ENCODE measurements at places on chromosomes 16 and 17.

DNA sequence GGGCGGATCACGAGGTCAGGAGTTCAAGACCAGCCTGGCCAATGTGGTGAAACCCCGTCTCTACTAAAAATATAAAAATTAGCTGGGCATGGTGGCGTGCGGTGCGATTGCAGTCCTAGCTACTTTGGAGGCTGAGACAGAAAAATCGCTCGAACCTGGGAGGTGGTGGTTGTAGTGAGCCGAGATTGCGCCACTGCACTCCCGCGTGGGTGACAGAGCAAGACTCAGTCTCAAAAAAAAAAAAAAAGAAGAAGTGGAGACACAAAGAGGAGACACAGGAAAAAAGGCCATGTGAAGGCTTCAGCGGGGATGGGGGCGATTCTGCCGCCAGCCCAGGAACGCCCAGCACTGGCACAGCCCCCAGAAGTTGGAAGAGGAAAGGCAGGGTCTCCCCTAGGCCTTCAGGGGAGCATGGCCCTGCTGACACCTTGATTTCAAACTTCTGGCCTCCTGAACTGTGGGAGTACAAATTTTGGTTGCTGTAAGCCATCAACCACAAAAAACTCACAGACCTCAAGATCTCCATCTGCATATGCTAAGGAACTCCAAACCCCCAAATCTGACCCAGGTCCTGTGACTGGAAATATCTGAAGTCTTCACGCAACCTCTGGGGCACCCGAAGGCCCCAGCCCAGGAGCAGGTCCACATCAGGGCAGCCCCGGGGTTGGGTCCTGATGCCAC, 7.0 kb downstream of the SGSH start:
- DNase-seq: no peak

GRCh38 chr17:82107341-82107860, 9.4 kb upstream of the FASN start:
- no peak for DNase-seq

DNA sequence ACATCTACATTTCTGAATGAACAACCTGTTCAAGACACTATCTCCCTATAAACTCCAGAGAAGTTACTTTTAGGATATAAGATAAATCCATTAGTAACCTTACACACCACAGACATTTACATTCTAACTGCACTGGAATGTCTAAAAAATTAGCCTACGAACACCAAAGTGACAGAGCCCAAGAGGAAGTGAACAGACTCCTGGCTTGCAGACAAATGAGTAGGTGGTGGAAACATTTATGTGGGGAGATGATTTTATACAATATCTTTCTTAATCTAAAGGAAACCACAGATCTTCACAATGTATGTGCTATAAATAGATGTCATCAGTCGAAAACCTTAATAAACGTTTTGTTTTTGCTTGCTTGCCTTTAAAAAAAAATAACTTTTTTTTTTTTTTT, 18.8 kb downstream of the ZNF652 start:
- DNase-seq: no peak

DNA sequence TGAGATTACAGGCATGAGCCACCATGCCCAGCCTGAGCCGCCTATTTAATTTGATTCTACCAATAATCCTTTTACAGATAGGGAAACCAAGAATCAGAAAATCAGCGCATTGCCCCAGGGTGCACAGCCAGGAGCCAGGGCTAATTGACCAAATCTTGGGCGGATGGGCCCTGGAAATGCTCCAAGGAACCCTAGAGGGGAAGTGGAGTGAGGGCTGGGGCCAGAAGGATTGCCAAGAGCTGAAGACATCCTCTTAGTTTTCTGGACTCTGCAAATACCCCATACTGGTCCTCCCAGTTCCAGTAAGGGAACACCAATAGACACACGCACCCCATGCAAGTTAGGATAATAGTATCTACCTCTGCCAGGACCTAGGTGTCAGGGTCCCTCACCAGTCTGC, 3.8 kb downstream of the FHOD1 start:
- no peak for DNase-seq

DNA sequence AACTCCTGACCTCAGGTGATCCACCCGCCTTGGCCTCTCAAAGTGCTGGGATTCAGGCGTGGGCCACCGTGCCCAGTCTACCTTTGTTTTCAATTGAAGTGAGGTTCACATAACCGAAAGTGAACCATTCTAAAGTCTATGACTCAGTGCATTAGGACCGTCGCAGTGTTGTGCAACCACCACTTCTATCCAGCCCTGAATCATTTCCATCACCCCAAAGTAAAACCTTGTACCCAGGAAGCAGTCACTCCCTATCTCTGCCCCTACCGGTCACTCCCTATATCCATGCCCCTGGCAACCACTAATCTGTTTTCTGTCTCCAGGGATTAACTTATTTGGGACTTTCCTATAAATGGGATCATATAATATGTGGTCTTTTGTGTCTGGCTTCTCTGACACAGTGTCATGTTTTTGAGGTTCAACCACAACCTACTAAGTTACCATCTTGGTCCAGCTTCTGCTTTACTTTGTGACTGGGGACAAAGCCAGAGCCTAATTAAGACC, 28.3 kb upstream of the CDC42EP4 start:
- DNase-seq: no peak

DNA sequence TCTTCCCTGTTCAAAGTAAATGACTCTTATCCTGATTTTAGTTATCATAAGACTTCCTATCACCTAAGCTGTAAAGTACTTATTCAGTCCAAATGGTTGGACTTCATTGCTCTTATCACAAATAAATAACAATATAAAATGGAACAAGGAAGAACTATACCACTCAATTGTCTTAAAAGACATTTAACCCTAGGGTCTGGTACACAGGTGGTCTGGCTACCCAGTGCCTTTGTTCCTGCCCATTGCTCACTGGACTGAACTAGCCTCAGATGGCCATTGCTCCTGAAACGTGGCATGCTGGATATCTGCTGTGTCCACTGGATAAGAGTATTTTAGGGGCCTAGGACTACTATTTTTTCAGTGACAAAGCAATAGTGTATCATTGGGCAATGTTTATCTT, 574.3 kb upstream of the CA10 start:
- DNase-seq: no peak

DNA sequence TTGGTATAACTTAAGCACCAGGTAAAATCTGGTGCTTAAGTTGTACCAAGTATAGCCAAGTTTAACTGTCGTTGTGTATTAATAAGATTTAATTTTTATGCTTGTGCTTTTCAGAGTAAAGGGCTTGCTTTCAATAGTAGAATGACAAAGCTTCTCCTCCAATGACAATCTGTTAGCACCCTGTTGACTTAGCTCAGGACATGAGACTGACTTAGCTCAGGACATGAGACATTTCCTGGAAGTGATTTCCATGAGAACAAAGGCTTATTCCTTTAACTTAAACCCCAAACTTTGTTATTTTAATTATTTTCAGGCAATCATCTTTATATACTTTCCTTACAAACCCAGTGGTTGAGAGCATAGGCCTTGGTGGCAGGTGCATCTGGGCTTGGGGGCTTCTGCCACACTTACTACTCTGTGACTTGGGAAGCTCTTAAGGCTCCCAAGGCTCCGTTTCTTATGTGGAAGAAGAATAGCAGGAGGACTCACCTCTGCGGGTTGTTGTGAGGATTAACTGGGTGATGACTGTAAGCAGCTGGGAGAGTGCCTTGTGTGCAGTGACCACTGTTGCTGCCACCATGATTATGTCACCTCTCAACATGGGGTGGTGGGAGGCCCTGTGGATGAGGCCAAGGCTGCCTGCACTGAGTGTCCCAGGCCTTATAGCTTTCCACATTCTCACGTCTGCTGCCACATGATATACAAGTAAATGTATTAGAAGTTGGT, 59.4 kb upstream of the CMIP start:
- DNase-seq: no peak

- no peak for DNase-seq
These were observed 34.6 kb downstream of the CLEC16A start for GRCh38 chr16:10978871-10979446.

GRCh38 chr16:26149364-26150190, 457.8 kb downstream of the HS3ST4 start:
- no peak for DNase-seq

DNA sequence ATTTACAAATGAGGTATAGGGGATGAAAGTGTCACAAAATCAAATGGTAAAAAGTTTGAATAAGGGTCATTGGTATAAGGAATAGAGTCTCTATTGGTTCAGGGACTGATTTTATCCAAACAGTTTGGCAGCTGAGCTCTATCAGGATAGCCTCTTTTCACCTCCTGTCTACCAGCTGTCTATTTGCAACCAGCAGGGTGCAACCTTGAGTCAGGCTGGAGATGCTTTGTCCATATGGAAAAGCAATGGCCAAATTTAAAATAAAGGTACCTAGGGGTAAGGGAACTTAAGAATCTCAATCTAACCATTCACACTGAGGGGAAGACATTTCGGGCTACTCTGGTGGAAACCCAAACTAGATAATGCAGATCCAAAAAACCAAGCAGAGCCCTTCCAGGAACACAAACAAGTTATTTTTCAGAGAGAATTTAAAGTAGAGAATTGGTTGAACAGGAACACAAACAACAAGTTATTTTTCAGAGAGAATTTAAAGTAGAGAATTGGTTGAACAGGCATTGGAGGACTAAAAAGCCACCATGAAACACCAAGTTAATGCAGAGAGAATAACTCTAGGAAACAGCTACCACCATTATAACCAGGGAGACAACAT, 12.6 kb upstream of the CA10 start:
- no peak for DNase-seq

GRCh38 chr16:35011-35677, 18.3 kb downstream of the POLR3K start:
- no peak for DNase-seq

DNA sequence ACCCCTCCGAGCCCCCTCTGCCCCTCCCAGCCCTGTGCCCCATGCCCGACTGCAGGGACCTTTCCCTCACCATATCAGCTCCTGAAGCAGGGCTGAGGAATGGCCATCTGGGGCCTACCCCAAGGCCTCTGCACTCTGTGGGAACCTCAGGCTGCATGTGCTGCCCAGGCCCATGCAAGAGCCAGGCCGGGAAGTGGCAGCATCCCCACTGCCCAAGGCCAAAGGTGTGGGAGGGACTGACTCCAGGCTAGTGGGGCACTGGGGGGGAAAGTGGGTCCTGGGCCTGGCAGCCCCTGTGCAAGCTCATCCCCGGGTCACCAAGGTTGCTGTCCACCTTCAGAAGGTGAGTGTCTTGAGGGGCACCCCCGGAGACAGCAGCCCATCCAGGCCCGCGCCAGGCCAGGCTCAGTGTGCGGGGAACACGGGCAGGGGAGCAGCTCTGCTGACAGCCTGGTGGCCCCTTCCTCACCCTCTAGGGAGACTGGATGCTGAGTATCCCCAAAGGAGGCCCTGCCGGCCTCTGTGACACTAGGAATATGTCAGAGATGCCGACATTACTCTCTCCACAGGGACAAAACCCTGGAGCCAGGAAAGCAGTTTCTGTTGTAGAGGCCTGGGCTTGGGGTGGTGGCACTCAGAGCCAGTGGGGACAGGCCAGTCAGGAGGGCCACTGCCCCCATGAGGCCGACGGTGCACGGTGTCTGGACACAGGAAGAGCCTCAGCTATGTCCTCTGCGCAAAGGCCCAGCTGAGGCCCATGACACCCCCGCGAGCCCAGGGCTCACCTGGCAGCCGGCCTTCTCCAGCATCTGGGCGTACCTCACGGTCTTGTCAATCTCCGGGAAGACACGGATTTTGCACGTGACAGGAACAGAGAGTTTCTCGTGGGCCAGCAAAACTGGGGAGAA, 3.3 kb downstream of the DUS1L start:
- no peak for DNase-seq

GRCh38 chr16:11604783-11605563, 18.3 kb upstream of the LITAF start:
- no peak for DNase-seq

DNA sequence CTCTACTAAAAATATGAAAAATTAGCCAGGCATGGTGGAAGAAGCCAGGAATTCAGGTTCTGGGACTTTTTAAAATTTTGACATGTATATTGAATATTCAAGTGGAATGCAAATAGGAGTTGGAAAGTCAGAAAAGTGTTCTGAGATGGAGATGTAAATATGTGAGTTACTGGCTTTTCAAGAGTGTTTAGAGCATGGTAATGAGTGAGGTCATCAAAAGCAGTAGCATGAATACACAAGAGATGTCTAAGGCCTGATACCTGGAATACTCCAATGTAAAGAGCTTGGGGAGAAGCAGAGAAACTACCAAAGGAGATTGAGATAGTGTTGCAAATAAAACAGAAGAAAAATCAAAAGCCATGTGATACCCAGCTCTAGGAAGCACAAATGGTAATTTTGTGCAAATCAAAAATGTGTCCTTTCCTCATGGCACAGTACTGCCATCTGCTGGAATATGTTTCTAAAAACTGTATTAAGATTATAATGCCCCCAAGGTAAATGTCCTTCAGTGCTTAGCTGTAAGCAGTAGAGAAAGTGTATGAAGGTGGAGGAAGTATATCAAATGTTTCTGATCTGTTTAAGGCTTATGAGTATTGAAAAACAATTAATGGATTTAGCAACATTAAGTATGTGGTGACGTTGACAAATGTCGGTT, 908.4 kb downstream of the KCNJ18 start:
- no peak for DNase-seq

DNA sequence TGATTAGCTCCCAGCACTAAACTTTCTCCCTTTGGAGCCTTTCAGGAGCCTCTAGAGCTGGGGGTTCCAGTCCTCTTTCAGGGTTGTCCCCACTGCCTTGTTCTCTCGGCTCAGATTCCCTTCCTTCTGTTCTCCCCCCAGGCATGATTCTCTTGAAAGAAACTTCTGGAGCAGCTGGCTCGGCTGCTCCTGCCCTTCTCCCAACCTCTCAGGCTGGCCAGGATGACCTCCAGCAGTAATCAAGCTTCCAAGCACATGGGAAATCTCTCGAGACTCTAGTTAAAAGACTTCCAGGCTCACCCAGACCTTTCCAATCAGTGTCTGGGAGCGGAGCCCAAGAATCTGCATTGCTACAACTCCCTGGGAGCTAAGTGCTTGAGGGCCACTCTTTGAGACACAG, 3.6 kb downstream of the SDK2 start:
- DNase-seq: no peak

- DNase-seq: no peak
These were observed 277.2 kb upstream of the RBFOX1 start for GRCh38 chr16:7055443-7055842.

DNA sequence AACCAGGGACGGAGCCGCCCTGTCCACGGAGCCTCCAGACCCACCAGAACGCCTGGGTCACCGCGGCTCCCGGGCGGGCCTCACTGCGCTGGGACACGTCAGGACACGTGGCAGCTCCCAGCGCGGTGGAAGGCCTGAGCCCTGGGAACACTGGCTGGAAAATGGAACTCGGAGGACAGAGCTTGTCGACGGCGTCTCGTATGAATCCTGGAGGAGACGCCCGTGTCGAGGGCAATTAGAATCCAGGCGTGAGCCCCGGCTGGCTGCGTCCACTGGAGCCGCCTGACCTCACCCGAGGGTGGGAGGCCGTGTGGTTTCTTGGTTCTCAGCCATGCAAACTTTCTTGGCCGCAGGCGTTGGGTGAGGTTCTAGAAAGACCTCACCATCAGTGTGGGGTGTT, 173.9 kb downstream of the LAT start:
- DNase-seq: no peak

All from activated T-helper 1 cell treated with anti-CD3 and anti-CD28 coated beads, Interleukin-2, amount 50 U/mL, for 16 hours (primary cell).